ENCODE measurements at places on chromosomes 6 and 20. TPM values are rescaled to one million over a fixed set of nuclear protein-coding genes. Genes with fewer than 3 reads are reported as not detected.

- no peak for DNase-seq
These were observed 263.3 kb downstream of the CDKAL1 start for GRCh38 chr6:20797597-20797996.

GRCh38 chr20:23634044-23634801, 3.5 kb downstream of the CST3 start:
- no peak for DNase-seq

The C6orf58 gene
- not detected for total RNA-seq

GRCh38 chr6:142642651-142643050, 302.3 kb downstream of the HIVEP2 start:
- DNase-seq, result no peak

DNA sequence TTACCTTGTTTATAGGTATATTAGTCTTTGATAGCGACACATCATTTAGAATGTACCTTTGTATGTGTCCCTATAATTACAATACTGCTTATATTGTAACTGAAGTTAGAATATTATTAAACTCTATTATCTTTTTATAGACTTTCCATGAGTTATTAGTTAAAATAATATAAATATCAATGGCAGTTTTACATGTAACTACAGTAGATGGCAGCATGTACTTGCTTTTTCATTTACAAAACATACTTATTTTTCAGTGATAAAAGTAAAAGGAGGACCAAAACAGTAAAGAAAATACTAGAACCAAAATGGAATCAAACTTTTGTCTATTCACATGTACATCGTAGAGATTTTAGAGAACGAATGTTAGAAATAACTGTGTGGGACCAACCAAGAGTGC, 364.3 kb downstream of the RIMS1 start:
- DNase-seq, result no peak

DNA sequence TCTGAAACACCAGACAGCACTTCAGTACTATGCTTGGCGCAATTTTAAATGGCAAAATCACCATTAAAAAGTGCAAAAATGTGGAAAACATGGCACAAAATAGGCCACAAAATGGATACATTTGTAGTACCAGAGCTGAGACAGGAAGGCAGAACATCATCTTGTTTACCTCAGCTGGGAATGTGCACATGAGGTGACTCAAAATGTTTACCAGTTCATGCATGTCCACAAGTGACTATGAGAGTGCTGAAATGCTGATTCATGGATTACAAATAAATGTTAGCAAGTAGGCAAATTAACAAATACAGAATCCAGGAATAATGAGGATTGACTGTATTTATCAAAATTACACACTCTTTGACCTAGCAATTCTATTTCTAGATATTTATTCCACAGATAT, 201.6 kb downstream of the ISM1 start:
- no peak for DNase-seq

DNA sequence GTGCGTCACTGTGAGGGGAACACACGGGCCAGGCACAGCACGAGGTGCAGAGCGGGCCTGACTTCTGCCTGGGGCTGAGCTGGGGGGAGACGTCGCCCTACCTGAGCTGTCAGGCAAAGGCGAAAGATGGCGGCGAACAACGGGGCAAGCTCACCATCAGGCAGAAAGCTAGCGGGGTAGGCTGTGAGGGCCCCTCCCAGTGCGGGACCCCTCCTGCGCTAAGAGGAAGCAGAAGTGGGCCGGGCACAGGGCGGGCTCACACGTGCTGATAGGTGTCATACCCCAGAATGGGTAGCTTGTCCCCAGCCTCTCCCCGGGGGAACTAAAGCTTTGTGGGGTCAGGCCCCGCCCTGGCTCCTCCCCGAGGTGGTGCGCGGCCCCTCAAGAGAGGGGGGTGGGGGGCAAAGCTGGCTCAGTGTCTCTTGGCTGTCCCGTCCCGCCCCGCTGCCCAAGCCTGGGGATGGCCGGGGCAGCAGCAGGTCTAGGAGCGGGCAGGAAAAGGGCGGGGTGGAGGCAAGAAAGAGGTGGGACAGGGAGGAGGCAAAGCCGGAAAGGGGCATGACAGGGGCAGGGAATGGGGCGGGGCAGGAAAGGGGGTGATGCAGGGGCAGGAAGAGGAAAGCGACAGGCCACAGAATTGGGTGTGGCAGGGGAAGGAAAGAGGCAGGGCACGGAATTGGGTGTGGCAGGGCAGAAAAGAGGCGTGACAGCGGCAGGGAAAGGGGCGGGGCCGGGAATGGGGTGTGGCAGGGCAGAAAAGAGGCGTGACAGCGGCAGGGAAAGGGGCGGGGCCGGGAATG, 14.7 kb downstream of the UCKL1 start:
- DNase-seq, result no peak

- no peak for DNase-seq
These were observed 47.0 kb downstream of the ARHGAP18 start for GRCh38 chr6:129662980-129663431.

The NKAPL gene
- 2.7 TPM for total RNA-seq

DNA sequence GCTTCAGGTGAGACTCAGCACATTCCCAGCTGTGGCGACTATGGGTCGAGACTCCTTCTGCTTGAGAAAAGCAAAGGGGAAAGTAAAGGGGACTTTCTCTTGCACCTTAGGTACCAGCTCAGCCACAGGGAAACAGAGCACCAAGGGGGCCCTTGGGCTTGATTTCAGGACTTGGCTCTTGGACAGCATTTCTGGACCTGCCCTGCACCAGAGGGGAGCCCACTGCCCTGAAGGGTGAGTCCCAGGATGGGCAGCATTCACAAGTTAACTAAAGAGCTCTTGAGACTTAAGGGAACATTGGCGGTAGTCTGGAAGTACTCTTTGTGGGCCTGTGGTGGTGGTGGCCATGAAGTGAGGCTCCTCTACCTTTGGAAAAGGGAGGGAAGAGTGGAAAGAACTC, 50.3 kb upstream of the RCAN2 start:
- DNase-seq, result no peak

The HLA-DQA2 gene
- 0.56 TPM for total RNA-seq

The SLC35B3 gene
- 18.8 TPM for total RNA-seq

GRCh38 chr6:113015249-113015648, 668.1 kb downstream of the RFPL4B start:
- no peak for DNase-seq

DNA sequence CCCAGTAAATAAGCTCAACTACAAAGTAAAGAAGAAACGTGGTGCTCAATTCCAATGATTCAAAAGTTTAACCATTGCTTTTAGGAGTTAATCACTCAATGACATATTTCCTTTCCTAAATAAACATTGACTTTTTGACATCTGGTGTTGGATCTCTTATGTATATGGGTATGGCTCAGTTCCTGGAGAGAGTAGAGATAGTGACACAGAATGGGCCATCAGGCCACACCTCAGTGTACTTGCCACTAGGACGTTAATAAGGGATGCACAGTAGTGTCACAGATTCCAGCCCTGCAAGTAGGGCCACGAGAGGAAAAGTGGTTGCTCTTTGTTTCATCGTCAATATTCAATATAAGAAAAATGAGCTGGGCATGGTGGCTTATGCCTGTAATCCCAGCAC, 48.9 kb upstream of the TXNDC5 start:
- no peak for DNase-seq

The SLC17A3 gene
- total RNA-seq, result not detected

GRCh38 chr6:90586546-90586835, 381 bp downstream of the MAP3K7 start:
- DNase-seq, result no peak

DNA sequence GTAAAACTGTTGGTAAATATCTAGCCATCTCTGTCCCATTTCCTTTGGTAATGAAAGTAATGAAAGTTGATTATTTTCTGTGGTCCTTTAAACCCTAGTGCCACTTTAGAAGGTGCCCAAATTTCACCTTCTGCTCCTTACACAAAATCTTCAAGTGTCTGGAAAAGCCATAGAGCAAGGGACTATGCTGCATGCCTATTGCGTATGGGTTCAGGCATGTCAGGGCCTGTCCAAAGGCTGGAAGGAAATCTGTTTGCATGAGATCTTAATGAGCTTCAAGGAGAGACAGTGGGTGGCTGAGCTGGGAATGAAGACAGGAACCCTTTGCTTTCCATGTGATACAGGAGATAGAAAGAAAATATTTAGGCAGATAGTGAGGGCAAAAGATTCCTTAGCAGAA, 66.6 kb upstream of the CCN6 start:
- DNase-seq, result no peak

The HTR1B gene
- total RNA-seq, result not detected

GRCh38 chr20:50879649-50880550, 51.3 kb downstream of the ADNP start:
- no peak for DNase-seq

DNA sequence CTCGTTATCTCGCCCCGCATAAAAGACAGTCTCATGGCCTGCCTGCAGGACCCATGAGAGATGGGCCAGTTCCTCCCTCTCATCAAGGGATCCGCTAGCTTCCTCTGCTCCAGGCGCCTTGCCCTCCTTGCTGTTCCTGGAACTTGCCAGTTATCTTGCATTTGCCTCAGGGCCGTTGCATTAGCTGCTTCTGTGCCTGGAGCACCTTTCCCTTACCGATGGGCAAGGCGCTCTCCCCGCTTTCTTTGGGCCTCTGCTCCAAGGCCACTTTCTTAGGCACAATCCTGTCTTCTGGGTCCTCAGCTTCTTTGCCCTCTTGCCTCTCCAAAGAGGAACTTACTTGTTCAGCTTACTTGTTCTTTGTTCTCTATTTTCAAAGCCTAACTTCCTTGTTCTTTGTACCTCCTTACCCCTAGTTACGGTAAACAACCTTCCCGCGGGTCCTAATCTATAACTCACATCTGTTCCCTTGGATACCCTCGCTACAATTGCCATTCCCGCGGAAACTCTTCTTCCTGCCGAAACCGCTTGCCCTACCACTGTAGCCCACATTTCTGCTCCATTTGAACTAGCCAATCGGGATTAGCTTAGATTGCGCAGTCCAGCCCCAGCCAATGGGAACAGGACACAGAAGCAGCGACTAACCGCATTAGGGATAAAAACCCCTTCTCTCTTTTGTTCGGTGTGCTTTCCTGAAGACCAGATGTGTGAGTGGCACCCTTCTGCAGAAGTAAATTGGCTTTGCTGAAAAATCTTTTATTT, 887 bp upstream of the NSFL1C start:
- DNase-seq, result no peak
